Activated CD4-positive, alpha-beta T cell treated with anti-CD3 and anti-CD28 coated beads for 24 hours (primary cell): ENCODE measurements at places on chromosomes 6 and 20.
A peak's percentile ranks its signal among the peaks of the same experiment; 100 is the strongest.

DNA sequence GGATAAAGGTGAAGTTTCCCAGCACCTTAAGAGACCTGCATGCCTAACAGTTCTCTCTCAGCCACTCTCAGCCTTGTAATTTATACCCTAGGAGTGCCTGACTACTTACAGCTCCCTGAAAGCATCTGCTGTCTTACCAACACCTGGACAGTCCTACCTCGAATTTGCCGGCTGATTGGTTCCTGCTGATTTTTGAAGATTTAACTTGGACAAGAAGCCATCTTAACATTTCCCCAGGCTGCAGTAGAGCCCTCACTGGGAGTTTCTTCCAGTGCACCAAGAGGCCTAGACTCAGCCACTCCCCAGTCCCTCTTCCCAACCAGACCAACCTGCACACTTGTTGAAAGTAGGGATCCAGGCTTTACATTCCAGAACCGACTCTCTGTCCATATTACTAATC is 174.5 kb downstream of the LINC00237 start:
- DNase-seq = no peak

DNA sequence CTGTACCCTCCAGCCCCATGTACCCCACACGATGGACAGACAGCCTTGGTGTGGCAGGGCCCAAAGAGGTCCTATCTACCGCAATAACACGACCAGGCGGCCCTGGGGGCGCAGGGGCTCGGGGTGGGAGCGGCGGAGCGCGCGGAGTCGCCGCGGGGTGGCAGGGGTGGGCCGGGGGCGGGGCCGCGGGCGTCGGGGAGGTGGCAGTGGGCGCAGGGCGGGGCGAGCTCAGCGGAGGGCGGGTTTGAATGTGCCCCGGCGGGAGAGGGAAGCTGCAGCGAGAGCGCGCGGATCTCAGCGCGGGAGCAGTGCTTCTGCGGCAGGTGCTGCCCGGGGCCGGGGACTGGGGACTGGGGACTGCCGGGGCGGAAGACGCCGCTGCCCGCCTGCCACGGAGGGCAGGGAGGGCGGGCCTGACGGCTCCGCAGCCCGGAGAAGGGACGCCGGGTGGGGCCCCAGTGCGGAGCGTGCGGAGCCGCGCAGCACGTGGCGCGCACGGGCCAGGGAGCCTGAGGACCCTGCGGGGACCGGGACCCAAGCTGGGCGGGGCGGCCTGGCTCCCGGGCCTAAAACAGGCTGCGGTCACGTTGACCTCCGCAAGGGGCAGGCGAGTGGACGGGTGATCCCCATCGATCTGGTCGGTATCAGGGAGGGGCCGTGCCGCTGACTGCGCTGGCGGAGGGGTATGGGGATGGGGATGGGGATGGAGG is at the start of gene SLC29A1:
Gene SLC29A1 (plus strand): TSS at position 277 of the 710 bp plus-strand sequence. CDS start 3,719 bp downstream, outside the sequence.
- peak; percentile 77 for DNase-seq

GRCh38 chr6:113859349-113860180 is 2.4 kb downstream of the MARCKS start:
- no peak for DNase-seq

GRCh38 chr6:40148882-40149573 is 214.8 kb upstream of the MOCS1 start:
- no peak for DNase-seq

DNA sequence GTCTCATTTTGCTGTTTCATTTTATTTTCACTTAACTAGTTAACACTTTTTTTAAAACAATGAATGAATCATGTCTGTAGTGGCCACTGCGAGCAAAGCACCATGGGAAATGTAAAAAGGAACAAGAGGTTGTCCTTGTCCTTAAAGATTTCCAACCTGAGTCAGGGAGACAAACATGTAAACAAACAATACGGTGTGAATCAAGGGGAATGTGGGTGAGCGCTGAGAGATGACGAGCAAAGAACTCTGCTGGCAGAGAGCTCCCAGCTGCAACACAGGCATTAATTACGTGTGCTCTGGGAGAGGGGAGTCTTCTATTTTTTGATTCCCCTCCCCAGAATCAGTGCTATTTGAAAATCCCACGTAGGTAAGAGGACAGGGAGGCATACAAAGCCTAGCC is 84.3 kb downstream of the ATXN1 start:
- no peak for DNase-seq

DNA sequence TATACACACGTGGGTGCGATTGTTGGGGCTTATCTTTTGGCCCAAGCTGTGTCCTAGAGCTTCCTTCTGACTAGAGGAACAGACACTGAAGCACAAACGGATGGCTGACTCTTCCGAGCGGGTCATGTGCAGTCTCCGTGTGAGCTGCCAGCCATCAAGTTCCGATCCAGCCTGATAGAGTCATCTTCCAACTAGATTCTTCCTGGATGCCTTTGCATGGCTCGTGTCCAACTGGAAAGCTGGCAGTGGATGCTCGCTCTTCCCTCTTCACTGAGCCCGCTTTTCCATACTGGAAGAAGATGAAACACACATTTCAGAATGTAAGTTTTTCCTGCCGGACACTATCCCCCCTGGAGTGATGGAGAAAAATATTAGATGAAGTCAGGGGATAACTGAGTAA is 148.1 kb downstream of the SCML4 start:
- no peak for DNase-seq

DNA sequence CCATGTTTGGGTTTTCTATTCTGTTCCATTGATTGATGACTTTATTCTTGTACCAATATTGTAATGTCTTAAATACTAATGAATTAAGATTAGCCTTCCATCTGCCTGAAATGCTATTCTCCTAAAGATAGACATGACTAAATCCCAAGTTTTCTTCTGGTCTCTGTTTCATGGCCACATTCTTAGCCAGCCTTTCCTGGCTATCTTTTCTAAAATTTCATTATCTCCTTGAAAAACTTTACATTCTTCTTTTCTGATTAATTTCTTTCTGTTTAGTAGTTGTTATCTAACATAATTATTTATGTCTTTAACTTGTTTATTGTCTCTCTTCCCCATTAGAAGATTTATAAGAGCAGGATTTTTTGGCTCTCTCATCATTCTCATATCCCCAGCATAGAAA is 4.4 kb upstream of the PRIM2 start:
- DNase-seq = no peak
